ENCODE measurements at places on chromosomes 2 and 18.

- no peak for DNase-seq
Observed at GRCh38 chr2:15776992-15777702, 163.2 kb upstream of the MYCN start.

DNA sequence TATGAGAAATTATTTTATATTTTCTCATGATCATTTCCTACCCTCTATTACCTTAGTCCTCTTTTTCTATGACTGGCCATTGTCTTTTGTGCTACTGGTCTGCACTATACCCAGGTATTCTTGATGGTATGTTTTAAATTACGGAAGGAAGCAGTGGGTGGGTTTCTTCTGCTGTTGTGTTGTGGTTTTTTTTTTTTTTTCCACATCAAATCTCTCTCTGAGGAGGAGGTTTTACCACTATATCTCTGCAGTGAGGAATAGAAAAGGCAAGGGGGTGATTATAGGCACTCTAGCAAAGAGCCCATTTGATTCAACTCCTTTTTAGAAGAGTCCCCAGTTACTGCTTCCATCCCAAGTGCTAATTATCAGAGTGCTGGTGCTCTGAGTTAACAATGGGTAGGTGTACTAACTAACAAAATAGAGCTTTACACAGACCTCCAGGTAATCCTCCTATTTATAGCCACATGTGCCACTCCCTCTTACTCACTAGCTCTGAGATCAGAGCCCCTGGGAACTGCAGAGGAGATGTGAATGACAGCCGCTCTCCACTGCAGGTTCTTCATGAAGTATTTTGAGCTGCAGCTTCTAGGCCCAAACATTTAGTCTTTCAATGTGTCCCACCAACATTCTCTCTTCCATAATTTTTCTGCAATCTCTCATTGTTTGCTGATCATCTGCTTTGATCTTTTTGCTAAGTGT lies 301.6 kb upstream of the GULP1 start:
- no peak for DNase-seq

- DNase-seq = no peak
Observed at GRCh38 chr2:104701411-104701911, 152.5 kb upstream of the POU3F3 start.

DNA sequence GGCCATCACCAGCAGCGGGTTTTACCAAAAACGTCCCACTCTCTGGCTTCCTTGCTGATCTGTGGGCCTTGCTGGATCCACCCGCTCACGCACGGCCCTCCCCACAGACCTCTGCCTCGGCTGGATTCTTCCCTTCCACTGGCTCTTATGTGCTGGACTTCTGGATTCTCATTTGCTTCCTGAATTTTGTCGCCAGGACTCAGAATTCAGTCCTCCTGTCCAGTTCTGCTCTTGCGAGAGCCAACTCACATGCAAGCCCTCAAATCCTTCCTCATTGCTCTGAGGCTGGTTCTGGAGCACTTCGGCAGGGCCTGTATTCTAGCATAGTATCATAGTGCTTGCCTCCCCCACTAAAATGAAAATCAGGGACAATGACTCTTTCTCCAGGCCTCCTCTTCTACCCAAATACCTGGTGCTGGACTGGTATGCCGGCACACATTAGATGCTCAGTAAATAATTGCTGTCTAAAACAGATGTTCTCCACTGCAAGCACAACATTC lies 115.5 kb downstream of the ATL2 start:
- no peak for DNase-seq

- DNase-seq = no peak
Observed at GRCh38 chr18:40413160-40413559, 1541.9 kb upstream of the PIK3C3 start.

DNA sequence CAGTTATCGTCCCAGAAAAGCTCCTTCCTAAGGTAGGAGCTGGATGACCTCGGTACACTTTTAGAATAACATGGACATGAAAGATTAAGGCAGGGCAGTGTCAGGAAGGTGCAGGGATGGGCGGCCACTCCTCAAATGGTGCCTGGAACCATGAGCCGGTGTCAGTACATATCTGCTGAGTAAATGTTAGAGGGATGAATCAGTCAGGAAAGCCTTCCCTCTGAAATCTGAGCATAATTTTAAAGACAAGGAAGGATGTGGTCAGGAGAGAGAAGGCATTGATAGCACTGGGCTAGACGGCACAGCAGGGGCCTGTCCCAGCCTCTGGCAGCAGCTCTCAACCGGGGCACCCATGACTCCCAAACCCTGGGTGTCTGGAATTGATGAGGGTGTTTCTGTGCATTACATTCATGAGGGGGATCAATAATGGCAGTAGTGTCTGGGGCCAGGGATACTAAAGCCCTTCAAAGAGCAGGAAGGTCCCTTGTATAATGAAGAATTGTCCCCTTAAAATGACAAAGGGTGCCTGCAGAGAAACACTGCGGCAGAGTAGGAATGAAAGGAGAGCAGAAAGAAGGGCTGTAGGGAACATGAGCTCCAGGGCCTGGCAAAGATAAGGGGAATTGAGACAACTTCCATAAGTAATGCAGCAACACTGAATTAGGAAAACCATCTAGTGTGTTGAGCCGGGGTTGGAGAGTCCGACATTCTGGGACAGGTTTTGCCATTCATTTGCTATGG lies 162.3 kb upstream of the REV1 start:
- DNase-seq = no peak

DNA sequence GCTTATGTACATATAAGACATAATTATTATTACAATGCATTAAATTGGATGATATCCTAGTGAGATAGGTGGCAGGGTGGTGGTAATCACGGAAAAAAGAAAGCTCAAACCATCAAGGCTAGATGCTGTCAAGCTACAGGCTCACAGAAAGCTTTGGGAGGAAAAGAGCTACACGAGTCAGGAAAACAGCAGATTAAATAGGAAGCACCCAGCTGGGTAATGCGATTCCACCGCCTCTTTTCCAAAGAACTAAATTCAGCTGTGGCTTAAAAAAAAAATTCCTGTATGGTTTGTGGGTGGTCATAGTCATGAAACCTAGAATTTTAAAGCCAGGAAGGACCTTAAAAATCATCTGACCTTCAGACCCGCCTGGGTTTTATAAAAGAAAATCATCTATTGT lies 23.7 kb upstream of the PTPN4 start:
- no peak for DNase-seq

DNA sequence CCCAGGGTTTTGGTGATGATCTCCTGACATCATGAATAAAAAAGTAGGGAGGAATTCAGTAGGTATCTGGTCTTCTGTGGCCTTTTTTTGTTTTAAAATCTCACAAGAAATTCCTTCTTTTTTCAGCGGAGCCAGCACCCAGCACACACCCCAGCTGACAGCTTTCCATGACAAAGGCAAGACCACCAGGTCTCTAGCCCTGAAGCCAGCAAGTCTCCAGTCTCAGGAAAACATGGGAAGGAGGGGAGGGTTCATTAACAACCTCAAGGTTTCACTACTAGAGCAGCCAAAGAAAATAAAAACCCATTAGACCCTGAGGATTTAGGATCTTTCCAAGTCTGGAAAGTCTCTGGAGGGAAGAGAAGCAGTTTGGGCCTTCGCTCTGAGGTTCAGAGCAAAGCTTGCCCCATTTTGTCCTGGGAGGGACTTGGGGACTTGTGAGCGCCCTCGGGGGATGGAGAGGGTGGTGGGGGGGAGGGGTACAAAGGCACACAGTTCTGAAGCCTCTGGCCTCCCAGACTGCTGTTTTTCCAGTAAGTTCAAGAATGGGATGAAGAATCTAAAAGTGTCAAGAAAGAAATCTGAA lies 9.0 kb downstream of the FOXI3 start:
- DNase-seq = no peak

- DNase-seq = no peak
Observed at GRCh38 chr2:172480301-172481218, 53.2 kb downstream of the ITGA6 start.

GRCh38 chr2:6071519-6071918 lies 379.3 kb downstream of the SOX11 start:
- DNase-seq = no peak

- DNase-seq = no peak
Observed at GRCh38 chr2:10412380-10412779, 35.7 kb downstream of the ODC1 start.

DNA sequence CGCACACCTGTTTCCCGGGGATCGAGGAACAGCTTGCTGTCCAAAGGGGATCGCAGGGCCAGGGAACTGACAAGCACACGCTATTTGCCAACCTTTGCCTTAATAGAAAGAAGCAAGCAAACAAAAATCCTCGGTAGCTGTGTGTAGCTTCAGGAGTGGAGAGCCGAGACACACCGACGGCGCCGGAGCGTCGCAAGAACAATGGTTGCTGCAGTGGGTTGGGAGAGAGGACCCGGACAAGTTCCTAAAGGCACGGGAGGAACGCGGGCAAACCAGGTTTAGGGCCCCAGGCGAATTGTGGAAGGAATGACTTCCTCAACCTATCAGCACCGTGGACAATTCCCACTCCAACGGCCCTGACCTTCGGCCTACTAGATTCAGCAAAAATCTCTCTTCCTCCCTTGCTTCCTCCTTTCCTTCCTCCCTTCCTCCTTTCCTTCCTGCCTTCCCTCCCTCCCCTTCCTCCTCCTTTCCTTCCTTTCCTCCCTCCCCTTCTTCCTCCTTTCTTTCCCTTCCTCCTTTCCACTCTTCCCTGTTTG lies 4.9 kb upstream of the NEUROD1 start:
- DNase-seq = no peak

GRCh38 chr18:12703664-12704063 lies 822 bp downstream of the PSMG2 start:
- DNase-seq = no peak

DNA sequence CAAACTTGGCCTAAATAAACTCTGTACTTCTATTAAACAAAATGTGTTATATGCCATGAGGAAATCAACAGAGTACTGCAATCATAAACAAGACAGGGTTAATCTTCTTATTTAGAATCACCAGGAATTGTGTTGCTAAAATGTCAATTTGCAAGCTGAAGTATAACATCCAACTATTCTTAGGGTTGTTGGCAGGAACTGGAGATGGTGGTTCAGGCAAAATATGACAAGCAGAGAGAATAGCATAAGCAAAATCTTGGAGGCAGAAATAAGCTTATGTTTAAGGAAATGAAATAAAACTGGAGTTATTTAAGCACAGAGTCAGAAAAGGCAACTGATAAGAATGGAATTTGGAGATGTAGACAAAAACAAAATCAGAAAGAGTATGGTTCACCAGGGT lies 463.8 kb upstream of the SLC8A1 start:
- no peak for DNase-seq

- DNase-seq = no peak
Observed at GRCh38 chr2:159211447-159212396, 74.8 kb downstream of the WDSUB1 start.

DNA sequence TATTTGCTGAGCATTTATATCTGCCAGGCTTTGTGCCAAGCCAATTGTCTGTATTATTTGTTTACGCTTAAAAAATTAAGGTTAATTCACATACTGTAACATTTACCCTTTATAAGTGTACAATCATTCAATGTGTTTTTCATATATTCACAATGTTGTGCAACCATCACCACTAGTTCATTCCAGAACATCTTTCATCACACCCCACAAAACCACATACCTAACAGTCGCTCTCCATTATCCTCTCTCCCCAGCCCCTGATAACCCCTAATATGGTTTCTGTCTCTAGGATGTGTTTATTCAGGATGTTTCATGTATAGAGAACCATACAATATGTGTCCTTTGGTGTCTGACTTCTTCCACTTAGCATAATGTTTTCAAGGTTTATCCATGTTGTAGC lies 234.1 kb downstream of the INSIG2 start:
- DNase-seq = no peak

DNA sequence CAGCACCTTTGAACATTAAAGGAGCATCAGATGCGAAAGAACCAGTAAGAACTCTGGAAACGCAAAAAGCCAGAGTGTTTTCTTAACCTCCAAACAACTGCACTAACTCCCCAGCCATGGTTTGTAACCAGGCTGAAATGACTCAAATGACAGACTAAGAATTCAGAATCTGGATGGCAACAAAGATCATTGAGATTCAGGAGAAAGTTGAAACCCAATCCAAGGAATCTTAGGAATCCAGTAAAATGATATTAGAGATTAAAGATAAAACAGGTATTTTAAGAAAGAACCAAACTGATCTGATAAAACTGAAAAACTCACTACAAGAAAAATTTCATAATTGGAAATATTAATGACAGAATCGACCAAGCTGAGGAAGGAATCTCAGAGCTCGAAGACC lies 116.7 kb downstream of the PTRHD1 start:
- no peak for DNase-seq

DNA sequence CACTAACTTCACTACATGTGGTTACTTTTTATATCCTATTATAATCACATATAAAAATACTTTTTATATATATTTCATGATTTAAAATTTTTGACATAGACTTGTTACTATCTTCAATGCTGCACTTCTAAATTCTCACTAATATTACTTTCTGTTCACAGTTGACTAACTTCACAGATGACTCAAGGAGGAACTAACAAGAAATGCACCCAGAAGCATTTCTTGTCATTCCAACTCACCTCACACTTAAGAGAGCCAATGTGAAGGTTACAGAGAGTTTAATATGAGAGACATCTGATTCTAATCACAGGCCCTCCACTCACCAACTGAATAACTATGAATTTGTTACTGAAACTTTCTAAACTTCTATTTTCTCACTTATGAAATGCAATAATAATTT lies 399.8 kb upstream of the SLC8A1 start:
- DNase-seq = no peak

GRCh38 chr2:74079522-74080341 lies 68.0 kb downstream of the BOLA3 start:
- no peak for DNase-seq

GRCh38 chr2:159379181-159379580 lies 92.7 kb upstream of the WDSUB1 start:
- DNase-seq = no peak

DNA sequence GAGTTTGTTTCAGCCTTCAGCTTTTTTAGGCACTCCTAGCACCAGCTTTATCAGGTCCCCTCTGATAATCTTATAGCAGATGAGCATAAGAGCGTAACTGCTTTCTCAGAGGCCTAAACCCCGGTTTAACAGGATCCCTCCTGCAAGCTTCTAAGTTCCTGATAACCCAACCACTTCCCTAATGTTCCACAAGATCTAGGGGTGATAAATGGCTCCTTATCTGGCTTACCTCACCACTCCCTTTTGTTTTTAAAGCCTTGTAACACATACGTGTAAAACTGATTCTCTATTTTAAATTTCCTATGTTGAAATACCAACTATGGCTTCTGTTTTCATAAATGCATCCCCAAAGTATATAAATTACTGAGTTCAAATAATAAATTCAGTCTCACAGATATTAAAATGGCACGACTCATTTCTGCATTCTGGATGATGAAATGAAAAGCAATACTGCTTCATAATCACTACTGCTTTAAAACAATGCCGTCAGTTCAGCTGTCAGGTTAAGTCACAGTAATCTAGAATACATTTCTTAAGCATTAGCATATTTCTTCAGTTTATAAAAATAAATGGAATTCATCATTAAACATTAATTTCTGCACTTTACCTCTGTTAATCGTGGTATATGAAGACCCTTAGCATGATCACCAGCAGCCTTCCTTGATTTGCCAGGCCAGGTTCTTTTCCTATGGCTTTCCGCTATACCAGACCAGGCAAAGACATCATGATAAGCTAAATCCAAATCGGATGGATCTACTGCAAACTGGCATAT lies 126.3 kb downstream of the C2orf74 start:
- no peak for DNase-seq
